ENCODE measurements at places on chromosomes 1 and 21.

DNA sequence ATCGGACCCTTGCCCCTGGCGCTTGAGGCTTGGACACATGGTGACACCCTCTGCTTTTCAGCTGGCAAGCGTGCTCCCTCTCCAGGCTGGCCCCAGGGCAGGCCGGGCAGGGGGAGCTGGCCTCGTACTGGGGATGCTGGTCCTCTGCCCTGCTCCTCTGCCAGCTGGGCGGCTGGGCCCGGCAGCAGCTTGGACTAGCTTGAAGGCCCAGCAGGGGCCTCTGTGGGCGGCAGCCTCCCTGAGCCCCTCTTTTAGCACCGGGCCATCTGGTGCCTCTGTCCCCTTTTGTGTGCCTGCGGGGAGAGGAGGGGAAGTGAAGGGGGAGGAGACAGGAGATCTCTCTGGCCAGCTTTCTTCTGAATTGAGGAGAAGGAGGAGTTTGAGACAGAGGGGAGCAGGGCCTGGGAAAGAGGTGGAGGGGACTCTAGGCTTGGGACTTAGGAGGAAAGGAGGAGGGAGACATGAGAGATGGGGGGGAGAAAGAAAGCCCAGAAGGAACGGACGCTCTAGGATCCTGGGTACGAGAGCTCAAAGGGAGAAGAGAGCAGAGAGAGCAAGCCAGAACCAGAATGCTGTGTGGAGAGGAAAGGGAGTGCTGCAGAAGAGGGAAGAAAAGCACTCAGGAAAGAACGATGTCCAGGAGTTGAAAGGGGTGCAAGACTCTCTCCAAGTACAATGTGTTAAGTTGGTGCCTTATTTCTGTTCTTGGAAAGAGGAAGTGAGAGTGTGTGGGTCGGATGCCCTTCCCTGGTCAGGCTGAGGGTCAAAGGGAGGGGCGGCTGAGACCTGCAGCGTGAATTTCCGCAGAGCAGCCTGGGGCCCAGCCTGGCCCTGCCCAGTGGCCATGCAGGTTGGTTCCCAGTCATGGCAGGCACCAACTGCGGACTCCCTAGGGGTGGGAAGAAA lies 40.3 kb downstream of the IER5 start:
- DNase-seq, result peak; percentile 95

DNA sequence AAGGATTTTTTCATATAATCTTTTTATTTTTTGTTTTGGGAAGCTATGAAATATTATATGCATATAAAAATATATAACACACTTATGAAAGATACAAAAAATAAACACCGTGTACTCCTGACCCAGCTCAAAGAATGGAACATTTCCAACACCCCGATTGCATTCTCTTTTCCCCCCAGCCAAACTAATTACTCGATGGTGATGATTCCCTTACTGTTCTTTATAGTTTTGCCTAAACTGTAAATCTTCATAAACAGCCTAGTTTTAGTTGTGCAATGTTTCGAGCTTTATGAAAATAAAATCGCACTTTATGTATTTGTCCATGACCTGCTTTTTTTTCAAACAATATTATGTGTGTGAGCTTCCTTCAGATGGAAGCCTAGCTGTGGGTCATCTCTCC lies 352.0 kb upstream of the KAZN start:
- no peak for DNase-seq

GRCh38 chr1:58611861-58612385 lies 34.9 kb upstream of the TACSTD2 start:
- no peak for DNase-seq

DNA sequence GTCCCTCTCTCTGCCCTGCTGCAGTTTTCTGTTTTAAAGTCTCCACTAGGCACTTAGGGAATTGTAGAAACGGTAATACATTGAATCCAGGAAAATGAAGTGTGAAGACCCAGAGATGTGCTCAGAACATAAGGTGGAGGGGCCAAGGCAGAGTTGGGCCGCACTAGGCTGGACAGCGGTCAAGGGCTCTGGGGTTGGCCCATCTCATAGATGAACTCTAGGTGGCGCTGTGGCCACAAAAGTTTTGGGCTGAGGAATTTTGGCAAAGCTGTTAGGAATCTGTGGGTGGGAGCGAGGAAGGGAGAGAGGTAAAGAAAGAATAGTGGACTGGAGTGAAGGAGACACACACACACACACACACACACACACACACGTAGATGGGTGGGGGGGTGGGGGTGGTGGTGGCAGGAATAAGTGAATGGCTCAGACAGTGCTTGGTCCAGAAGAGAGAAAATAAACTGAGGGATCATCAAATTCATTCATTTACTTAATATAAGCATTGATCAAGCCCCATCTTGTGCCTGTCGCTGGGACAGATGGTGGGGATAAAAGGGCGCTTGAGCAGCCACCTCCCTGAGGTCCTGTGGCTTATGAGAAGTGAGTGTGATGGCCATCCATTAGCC lies 258.5 kb downstream of the TRABD2B start:
- DNase-seq, result no peak

All from MV-4-11 (cell line).